ENCODE measurements at places on chromosomes 11 and 22. TPM values are rescaled to one million over a fixed set of nuclear protein-coding genes. Genes with fewer than 3 reads are reported as not detected.
A peak's percentile ranks its signal among the peaks of the same experiment; 100 is the strongest.

The OR51B5 gene
- not detected for total RNA-seq

The C22orf31 gene
- total RNA-seq = not detected

The SLC6A5 gene
- not detected for total RNA-seq

The PTPRCAP gene
- total RNA-seq = 2.0 TPM

The E2F8 gene
- 5.8 TPM for total RNA-seq

The NECTIN1 gene
- total RNA-seq = 20.6 TPM

The SAA4 gene
- total RNA-seq = not detected

The OR52N4 gene
- total RNA-seq = not detected

GRCh38 chr11:47233989-47234668, 14.5 kb downstream of the ACP2 start:
- DNase-seq = no peak

DNA sequence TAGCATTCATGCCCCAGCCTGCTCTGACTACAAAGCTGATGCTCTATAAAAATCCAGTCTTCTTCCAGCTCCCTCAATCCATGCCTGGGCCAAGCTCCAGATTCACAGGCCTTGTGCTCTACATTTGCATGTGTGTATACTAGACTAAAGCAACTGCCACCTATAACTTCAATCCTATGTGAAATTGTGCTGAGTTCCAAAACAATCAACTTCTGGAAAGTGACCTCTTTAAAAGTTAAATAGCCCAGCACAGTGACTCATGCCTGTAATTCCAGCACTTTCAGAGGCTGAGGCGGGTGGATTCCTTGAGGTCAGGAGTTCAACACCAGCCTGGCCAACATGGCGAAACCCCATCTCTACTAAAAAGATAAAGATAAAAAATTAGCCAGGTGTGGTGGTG, 114.3 kb upstream of the ZC3H12C start:
- DNase-seq = no peak

GRCh38 chr11:96062134-96062533, 138.2 kb upstream of the MTMR2 start:
- DNase-seq = no peak

DNA sequence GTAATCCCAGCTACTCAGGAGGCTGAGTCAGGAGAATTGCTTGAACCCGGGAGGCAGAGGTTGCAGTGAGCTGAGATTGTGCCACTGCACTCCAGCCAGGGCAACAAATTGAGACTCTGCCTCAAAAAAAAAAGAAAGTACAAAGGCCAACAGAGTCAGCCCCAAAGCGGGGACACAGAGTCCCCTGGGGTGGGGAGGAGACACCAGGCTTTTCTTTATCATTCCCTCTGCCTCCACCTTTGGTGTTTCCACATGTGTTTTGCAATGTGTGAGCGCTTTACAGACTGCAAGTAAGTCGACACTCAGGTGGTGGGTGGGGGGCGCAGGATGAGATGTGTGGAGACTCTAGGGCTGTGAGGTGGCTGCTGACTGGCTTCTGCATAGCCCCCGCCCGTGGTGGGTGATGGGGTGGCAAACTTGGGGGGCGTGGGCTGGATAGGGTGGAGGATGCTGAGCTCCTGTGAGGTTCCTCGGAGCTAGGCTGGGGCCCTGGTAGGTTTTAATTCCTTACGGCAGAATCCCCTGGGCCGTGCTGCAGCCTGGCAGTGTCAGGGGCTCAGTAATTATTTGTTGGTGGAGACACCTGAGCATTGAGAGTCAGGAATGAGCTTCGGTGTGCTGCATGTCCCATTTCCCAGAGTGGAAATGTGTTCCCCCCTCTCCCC, 177.2 kb downstream of the CTTN start:
- DNase-seq = no peak

- DNase-seq = no peak
Observed at GRCh38 chr22:27551402-27551801, 250.2 kb downstream of the MN1 start.

GRCh38 chr22:34841911-34842310, 224.0 kb upstream of the ISX start:
- no peak for DNase-seq

- DNase-seq = peak; percentile 43
Observed at GRCh38 chr11:61041755-61042518, 60.4 kb upstream of the CD5 start.

DNA sequence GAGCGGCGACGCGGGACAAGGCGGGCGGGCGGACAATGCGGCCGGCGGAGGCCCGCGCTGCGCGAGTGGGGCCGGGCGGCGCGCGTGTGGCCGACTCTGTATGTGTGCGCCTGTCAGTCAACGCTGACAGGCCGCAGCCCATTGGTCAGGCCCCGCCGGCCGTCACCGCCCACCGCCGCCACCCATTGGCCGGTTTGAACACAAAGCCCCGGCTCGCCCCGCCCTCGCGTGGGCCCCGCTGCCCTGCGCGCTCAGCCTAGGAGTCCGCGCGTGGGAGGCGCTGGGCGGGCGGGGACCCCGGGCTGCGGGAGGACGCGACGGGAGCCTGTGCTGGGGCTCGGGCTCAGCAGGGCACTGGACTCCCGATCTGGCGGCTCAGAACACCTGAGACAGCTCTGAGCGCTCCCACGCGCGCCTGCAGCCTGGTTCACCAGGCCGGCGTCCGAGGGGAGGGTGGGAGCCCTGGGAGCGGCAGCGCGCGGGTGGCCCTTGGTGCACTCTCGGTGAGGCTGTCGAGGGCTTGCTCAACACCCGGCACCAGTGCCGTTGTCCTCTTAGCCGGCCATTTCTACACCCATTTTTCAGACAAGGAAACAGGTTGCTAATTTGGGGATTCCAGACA, at the start of gene SUN2:
TSS of gene SUN2 (minus strand) at position 88 of the 622 bp plus-strand sequence. CDS start 3,370 bp downstream, outside the sequence.
- peak; percentile 98 for DNase-seq

DNA sequence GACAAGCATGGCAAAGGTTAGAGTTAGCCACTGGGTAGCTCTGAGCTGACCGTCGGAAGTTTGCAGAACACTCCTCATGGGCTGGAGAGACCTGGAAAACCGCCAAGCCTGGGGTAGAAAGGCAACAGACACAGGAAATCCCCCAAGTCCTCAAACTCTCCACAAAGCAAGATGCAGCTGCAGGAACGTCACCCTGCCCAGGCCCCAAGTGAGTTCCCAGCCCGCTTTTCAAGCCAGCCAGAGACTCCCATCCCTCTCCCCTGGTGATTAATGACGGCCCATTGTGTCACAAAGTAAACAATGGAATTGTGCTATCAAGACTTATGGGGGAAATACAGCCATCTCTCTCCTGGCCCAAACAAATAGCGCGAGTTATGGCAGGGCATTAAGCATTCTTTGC, 633.0 kb downstream of the TBC1D22A start:
- no peak for DNase-seq

DNA sequence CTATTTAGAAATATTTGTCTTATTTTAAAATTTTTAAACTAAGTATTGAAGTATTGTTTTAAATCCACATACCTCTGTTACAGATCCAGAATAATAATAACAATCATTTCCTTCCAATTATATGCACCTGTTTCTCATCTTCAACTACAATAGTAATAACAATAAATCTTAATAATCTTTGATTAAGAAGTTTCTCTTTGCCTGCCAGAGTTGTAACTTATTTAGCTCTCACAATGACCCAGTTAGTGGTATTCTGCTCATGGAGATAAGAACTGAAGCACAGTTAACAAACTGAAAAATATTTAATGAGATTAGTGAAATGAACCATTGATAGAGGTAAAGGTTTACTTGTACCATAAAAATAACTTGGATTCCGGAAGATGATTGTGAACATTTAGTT, 796.3 kb downstream of the LUZP2 start:
- no peak for DNase-seq

GRCh38 chr11:75733431-75734107, 15.9 kb downstream of the MOGAT2 start:
- DNase-seq = peak; percentile 54

DNA sequence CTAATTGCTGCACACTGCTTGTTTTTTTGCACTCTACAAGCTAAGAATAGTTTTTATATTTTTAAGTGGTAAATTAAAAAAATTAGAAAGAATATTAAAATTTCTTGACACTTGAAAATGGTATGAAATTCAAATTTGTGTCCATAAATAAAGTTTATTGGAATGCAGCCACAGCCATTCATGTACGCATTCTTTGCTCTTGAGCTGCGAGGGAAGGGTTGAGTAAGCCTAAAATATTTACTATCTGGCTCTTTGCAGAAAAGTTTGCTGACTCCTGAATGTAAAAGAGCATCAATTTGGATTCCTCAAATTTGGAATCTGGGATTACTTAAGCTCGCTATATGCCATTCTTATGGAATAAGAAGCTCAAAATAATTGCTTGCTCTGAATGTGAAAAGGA, 3.4 kb upstream of the ADAMTS8 start:
- DNase-seq = no peak

DNA sequence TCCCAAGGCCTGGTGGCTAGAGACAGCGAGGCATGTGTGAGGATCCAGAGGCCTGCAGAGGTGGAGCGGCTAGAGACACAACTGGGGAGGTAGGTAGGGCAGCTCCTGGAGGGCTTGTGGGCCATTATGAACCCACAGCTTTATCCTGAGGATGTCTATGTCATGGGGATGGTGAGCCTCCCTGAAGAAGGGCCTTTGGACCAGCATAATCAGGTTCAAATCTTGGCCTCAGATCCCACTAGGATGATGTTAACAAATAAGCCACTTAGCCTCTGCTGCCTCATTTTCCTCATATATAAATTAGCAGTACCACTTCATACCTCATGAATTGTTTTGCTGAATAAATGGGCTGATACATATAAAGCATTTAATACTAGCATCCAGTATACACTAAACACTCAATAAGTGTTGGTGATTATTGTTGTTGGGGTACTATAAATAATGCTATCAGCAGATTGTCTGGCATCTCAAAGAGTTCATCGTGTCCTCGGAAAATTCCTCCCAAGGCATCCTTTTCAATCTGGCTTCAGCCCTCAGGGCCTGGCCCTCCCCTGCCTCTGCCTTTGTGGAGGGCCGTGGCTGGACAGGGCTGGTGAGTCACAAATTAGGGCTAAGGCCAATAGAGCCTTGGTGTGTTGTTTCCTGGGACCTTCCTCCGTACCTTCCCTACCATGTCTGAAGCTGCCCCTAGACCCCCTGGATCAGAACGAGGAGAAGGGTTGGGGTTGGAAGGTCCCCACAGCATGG, 30.9 kb upstream of the LRRC32 start:
- no peak for DNase-seq

GRCh38 chr11:100687054-100687629, at the start of gene ARHGAP42:
Gene ARHGAP42 (plus strand): TSS chr11:100687288. CDS start chr11:100687679, 391 bp downstream.
- DNase-seq = peak; percentile 81

DNA sequence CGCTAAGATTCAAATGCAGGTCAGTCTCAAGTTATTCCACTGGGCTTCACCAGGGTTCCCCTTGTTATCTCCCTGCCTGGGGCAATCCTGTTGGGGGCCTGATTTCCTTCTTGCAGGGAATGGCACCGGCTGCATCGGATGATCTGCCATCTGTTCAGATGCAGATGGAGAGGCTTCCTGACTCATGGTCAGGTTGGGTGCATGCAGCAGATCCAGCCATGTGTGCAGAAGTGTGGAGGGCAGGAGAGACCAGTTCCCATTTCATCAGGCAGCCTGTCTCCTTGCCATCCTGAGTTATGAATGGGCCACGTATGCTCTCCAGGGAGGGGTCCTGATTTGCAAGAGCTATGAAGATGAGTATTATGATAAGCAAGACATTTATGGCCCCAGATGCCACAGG, 161.2 kb upstream of the PLET1 start:
- DNase-seq = no peak

- no peak for DNase-seq
Observed at GRCh38 chr11:89493431-89493830, 2.3 kb upstream of the NOX4 start.

DNA sequence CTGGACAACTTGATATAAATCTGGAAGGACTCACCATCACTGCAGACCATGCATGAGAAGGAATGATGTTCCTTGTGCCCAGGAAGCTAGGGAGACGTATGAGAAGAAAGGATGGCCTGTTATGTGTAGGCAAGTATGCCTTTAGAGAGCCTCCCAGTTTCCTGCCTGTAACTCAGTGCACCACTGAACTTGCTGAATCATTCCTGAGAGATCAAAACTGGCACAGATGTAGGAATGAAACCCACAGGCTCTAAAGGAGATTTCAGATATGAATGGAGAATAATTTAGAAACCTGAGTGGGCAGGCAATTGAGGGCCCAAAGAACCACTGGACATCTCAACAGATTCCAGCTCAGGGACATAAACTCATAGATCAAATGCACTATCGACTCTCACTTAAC, 38.4 kb upstream of the PRSS23 start:
- no peak for DNase-seq

GRCh38 chr11:31997955-31998354, 92.9 kb upstream of the RCN1 start:
- DNase-seq = no peak

- DNase-seq = peak; percentile 62
Observed at GRCh38 chr11:1706634-1707400, 9.8 kb downstream of the KRTAP5-6 start.

DNA sequence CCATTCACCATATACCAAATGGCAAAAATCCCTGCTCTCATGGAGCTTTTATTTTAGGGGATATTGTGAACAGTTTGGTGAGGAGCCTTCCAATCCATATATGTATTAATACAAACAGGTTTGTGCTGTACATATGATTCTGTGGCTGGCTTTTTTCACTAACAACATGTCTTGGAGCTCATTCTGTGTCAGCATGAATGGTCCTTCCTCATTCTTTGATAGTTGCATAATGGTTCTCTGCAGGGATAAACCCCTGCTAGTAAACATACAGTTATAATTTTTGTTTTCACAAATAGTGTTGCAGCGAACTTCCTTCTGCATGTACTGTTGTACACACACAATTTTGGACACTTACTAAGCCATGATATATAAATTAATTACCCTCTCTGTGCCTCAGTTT, 8.3 kb downstream of the PRR5L start:
- DNase-seq = no peak

All from left ventricle myocardium superior (tissue), 1 donor.